Kidney (tissue), 22 donors: ENCODE measurements at places on chromosomes 1 and 21.

- DNase-seq: no peak
These were observed 89.5 kb downstream of the CCDC30 start for GRCh38 chr1:42552636-42553035.

DNA sequence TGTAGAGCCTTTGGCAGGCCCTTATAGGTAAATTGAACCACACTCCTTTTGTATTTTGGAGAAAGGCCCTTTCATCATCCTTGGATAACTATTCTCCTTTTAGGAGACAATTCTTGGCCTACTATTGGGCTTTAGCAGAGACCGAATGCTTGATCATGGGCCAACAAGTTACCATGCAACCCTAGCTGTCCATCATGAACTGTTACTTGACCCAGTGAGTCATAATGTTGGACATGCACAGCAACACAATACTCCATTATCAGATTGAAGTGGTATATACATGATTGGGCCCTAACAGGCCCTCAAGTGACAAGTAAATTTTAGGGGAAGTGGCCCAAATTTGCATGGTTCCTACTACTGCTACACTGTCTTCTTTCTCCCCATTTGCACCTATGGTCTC, 84.4 kb downstream of the CATSPERE start:
- DNase-seq: no peak

DNA sequence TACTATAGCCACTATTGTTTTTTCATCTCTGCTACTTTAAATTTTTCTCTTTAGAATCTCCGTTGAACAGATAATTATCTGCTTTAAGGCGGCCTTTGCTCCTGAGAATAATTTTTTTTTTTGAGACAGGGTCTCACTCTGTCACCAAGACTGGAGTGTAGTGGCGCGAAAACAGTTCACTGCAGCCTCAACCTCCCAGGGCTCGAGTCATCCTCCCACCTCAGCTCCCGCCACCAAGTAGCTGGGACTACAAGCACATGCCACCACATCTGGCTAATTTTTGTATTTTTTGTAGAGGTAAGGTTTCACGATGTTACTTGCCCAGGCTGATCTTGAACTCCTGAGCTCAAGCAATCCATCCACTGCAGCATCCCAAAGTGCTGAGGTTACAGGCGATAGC, 28.6 kb downstream of the TRIT1 start:
- no peak for DNase-seq

- DNase-seq: no peak
These were observed 11.1 kb upstream of the GJA5 start for GRCh38 chr1:147771226-147772125.
